ENCODE measurements at places on chromosomes 5 and 9.

DNA sequence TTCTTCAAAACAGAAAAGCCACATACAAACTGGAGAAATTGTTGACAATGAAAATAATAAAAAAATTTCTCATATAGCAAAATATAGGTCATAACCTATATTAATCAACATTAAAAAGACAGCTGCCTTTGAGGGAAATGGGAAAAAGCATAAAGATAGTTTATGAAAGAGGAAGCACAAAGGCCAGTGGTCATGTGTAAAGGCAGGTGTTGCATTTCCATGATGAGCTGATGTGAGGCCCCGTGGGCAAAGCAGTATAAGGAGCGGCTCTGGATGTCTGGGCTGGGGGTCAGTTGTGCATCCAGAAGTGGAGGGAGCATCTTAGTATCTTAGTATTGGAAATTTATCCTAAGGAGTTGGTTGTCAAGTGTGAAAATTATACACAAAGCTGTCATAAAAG lies 18.3 kb downstream of the NDUFS6 start:
- no peak for DNase-seq

- DNase-seq = no peak
Measured at GRCh38 chr9:119004618-119004990, 364.6 kb downstream of the BRINP1 start.

- no peak for DNase-seq
Measured at GRCh38 chr5:167696558-167697314, 594.7 kb upstream of the WWC1 start.

GRCh38 chr5:151064916-151065499 lies 15.8 kb downstream of the TNIP1 start:
- no peak for DNase-seq

DNA sequence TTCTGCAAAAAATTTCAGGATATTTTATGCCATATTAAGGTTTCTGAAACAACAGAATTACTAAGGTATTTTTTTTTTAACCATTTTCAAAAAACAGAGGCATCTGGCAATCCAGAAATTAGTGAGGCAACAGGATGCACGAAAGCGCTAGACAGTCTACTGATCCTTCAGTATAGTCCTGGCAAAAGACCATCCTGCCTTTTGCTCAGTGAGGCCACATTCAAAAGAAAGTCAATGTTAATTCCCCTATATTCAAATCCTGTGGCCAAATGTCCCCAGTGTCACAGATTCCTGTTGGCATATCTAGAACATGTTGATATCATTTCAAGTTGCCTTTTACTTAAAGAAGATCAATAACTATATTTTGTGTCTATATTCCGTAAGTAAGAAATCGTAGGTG lies 13.1 kb upstream of the NFIB start:
- DNase-seq = no peak

GRCh38 chr5:148848393-148849031 lies 22.1 kb downstream of the ADRB2 start:
- DNase-seq = no peak

DNA sequence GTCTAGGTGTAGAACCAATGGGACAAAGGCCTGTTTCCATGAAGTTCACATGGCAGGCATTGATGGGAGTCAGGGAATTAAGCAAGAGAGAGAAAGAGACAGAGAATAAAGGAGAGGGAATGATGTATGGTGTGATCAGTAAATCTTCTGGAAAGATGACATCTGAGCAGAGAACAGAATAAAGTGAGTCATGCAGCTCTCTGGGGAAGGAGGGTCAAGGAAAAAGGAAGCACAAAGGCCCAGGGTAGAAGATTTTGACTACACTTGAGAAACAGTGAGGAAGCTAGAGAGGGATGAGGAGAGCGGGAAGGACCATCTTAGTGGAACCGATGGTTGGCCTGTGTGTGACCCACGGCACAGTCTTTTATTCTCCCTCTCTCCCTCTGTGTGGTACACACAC lies 425.9 kb downstream of the SPOCK1 start:
- DNase-seq = no peak

Data from right hindlimb (tissue), 1 donor.